RKO (cell line): ENCODE measurements at places on chromosomes 7 and 10.
A peak's percentile ranks its signal among the peaks of the same experiment; 100 is the strongest.

- no peak for DNase-seq
Observed at GRCh38 chr7:143352531-143353002, 9.9 kb downstream of the FAM131B start.

DNA sequence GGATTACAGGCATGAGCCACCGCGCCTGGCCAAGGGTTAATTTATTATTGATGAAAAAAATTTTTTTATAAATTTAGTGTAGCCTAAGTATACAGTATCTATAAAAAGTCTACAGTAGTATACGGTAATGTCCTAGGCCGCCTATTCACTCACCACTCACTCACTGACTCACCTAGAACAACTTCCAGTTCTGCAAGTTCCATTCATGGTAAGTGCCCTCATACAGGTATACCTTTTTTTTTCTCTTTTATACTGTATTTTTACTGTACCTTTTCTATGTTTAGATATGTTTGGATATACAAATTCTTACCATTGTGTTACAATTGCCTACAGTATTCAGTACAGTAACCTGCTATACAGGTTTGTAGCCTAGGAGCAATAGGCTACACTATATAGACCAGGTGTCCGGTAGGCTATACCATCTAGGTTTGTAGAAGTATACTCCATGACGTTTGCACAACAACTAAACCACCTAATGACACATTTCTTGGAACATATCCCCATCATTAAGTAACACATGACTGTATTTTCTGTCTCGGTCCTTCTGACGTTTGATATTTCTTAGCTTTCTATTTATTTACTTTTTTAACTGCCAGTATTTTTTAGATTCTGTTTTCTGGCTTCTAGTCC, 23.4 kb downstream of the IRF5 start:
- DNase-seq, result no peak

DNA sequence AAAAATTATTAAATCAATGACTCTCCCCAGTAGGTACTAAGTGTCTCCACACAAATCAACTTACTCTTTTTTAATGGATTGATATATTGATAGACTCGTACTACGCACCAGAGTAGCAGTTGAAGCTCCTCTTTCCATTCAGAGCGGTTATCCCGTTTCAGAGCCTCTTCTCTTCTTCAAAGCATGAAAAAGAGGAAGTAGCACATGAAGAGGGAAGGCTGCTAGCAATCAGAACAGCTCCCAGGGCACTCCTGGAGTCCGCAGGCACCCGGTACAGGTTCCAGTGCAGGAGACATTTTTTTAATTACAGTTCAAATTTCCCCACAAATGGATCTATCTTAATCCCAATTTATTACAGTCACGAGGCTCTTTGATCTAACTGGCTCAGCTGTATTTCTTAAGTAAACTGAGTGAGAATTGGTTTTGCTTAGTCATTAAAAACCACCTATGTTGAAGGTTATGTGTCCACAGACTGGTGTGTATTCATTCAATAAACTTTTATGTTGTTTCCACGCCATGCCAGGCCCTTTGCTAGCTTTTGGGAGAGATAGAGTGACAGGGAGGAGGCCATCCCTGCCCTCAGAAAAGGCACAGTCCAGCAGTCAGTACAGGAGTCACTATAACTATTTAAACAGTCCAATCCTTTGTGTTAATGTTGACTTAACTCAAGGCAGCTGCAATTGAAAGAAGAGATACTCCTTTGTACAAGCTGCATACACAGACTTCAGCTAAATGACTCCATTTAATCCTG, 32.1 kb upstream of the CALN1 start:
- DNase-seq, result no peak

DNA sequence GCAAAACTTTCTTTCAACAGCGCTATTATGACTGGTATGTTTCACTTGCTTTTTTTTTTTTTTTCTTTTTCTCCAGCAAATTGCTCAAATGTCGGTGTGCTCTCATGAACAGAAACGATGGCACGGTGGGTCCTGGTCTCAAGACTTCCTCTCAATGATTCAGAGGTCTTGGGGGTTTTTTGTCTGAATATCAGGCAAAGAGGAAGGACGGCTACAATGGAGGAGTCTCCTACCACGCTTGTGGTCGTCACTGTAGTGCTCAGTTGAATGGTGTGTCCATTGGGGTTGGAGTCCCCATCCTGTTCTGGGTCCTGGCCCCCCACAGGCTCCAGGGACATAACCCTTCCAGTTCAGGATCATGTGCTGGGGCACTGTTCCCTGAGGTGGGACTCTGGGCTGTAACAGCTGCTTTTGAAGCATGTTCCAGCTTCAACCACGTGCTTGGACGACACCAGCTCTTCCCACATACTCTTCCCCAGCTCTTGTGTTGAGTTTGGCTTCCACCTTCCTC, 266.7 kb upstream of the KLF6 start:
- no peak for DNase-seq

- no peak for DNase-seq
Observed at GRCh38 chr10:44295644-44296241, 89.2 kb downstream of the CXCL12 start.

DNA sequence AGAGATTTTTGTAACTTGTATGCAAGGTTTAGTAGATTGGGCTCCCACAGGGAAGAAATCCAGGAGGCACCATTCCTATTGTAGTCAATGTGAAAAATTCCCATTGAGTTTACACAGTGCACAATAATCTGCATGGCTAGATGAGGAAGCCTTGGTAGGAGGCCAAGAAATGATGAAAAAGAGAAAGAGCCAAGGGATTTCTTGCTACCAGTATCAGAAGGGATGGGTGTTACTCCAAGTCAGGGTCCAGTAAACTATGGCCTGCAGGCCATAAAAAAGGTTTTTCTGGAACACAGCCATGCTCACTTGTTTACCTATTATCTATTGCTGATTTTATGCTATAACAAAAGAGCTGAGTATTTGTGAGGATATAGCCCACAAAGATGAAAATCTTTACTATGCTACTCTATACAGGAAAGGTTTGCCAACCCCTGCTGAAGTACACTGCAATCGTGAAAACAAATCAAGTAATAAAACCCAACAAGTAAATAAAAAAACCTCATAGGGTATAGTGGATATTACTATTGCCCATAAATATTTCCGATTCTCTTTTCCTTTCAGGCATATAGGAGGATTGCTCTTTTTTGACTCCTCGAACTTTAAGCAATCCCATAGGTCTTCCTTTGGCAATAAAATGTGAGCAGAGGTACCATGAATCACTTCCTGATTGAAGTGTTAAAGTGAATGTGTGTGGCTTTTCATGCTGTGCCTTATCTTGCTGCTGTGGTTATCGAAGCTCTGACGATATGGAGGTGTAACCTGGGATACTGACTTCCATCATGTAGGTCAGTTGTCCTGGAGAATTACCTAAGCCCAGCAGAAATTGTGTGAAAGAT, 256.3 kb upstream of the MAGI2 start:
- DNase-seq, result peak; percentile 18

DNA sequence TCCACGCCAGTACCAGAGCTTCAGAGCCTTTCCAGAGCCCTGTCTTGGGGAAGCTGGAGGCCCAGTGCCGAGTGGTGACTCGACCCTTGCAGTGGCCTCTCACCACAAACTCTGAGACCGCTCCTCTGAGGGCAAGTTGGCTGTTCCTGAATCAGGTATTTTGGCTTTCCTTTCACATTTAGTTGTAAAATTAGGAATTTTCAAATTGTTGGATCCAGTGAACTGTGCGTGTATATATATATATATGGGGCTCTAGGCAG, 128.7 kb upstream of the UNC5B start:
- no peak for DNase-seq

DNA sequence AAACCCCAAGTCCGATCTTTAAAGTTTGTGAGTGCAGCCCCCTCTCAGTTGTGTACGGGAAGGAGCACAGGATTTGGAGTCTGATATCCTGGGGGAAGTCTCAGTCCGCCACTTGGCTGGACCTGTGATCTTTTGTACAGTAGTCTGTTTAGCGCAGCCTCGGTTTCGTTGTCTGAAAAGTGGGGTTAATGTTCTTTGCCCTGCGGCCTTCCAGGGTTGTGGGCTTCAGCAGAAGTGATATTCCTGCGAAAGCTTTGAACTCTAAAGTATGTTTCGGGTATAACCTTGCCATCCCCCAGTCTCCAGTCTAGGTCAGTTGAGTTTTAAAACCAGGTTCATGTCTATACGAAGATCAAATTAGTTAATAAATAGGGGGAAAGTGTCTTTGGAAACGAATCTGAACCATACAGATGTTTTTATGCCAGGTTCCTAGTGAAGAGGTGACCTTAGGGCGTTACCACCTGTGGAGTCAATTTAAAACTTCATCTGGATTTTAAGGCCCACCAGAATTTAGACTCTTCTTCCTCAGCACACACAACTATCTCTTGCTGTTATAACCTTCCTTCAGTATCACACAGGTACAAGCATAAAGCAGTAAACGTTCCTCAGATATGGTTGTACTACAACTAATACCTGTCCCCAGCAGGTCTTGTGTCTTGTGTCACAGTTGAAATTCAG, 904 bp downstream of the R3HCC1L start:
- DNase-seq, result no peak

GRCh38 chr10:58219875-58220274, 47.8 kb downstream of the IPMK start:
- DNase-seq, result no peak

DNA sequence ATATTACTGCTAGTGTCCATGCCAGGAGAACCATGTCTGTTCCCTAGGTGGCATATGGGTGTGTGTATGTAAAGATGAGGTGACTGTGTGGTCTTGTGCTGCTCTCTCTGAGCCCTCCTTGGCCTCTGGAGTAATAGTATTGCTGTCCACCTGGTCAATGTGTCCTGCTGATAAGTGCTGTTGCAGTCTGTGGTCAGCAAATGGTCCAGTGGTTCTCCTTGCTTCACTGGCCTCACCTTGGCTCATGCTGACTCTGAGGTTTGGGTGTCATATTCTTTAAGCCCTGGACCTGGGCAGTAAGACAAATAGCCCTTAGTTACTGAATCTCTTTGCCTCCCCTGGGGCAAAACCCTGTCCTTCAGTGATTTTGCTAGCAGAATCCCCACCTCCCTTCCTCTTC, 56.8 kb downstream of the TPST1 start:
- DNase-seq, result no peak

GRCh38 chr10:7704071-7705016, 1.2 kb downstream of the ITIH2 start:
- no peak for DNase-seq

DNA sequence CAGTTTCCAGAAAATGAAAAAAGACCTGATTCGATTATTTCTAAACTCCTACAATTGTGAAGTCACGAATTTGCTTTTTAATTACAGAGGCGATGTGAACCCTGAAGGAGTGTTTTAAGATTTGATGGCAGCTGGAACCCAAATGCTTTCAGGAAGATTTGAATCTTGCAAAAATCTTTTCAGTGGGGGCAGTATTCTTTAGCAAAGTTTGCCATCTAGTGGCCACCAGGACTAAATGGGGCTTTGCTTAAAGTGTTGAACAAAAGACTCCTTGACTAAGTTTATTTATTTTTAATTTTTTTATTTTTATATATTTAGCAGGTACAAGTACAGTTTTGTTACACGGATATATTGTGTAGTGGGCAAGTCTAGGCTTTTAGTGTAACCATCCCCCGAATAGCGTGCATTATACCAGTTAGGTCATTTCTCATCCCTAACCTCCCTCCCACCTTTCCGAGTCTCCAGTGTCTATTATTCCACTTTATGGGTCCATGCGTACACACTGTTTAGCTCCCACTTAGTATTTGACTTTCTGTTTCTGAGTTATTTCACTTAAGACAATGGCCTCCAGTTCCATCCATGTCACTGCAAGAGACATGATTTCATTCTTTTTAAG, 98.8 kb downstream of the CACNB2 start:
- peak; percentile 70 for DNase-seq

GRCh38 chr10:3961082-3961481, 176.1 kb upstream of the KLF6 start:
- no peak for DNase-seq

DNA sequence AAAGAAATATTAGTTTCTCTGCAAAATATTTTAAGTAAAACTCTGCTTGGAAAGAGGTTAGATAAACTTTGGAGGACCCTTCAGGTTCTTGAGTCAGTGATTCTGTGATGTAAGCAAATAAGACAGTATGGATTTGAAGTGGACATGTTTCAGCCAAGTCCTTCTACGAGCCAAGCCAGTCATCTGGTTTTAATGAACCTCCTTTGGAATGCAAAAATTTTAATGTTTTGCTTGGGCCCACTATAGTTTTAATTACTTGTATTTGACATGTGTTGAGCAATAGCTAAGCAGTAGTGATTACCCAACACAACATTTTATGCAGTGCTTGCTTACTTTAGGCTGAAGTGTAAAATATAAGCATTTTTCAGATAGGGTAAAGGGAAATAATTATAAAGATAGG, 296.3 kb upstream of the SEMA3D start:
- no peak for DNase-seq

DNA sequence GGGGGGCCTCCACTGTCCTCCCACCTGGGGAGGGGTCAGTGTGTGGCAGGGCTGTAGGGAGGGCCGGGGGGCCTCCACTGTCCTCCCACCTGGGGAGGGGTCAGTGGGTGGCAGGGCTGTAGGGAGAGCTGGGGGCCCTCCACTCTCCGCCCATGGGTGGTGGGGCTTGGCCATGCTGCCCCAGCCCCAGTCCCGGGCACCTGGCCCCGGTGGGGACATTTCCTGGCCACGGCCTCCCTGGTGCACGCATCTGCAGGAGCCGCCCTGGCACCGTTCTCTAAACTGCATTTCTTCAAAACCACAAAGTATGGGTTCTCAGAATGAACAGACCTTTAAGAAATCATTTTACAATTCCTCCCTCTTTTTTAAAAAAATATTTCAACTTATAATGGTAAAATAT, 89.3 kb upstream of the PDGFA start:
- DNase-seq, result no peak

- no peak for DNase-seq
Observed at GRCh38 chr7:20784388-20785156, 2.1 kb downstream of the SP8 start.

DNA sequence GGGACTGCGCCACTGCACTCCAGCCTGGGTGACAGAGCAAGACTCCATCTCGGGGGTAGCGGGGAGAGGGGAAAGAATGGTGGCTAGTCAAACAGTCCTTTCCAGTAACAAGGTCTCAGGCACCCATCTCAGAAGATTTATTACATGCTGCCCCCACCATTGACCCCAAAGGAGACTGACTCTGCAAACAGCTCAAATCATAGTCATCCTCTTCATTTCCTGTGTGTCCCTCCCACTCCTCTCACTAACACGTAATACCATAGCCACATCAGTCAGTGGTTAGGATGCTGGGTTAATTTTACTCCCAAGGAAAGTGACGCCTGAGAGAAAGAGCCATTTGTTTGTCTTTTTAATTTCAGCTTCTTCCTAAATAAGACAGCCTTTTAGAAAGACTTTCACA, 56.6 kb upstream of the BET1 start:
- DNase-seq, result peak; percentile 51
